Heart left ventricle (tissue), 16 donors: ENCODE measurements at places on chromosomes 16 and 17. TPM values are rescaled to one million over a fixed set of nuclear protein-coding genes. Genes with fewer than 3 reads are reported as not detected.

Gene GPR142
- not detected for total RNA-seq

DNA sequence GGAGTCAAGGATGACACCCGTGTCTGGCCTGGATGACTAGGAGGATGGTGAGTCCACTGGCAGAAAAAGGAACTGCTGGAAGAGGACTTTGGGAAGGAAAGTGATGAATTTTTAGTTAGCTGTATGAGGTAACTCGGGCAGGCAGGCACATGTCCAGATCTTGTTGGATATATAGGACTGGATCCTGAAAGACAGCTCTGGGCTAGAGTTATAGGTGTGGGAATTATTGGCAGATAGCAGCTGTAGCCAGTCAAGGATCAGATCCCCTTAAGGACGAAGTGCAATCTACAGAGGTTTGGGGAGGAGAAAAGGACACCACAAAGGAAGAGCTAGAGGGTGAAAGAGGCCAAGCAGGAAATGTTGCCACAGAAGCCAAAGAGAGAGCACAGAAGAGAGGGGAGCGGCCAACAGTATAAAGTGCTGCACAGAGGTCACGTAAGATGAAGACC is 10.1 kb downstream of the CYB5D1 start:
- no peaks in the 10 kb centered on the region for H3K27me3 ChIP-seq
- H3K36me3 ChIP-seq = no peaks in the 10 kb centered on the region
- no peak overlapping the region for H3K27ac ChIP-seq

GRCh38 chr16:1005286-1005685 is 23.7 kb downstream of the SOX8 start:
- H3K4me3 ChIP-seq = no peak overlapping the region
- DNase-seq = no peak
- H3K27me3 ChIP-seq = peaks cover 9% of the 10 kb centered on the region
- H3K27ac ChIP-seq = no peak overlapping the region

- no peak overlapping the region for H3K4me3 ChIP-seq
- H3K4me1 ChIP-seq = peaks cover 23% of the 10 kb centered on the region
- no peaks in the 10 kb centered on the region for H3K27me3 ChIP-seq
- DNase-seq = peak; percentile 37
- no peak overlapping the region for H3K27ac ChIP-seq
Measured at GRCh38 chr17:75755990-75756389, 9.0 kb downstream of the GALK1 start.

GRCh38 chr17:59149051-59149450 is 5.9 kb downstream of the SKA2 start:
- DNase-seq = no peak
- H3K27ac ChIP-seq = no peak overlapping the region
- H3K36me3 ChIP-seq = no peaks in the 10 kb centered on the region
- no peaks in the 10 kb centered on the region for H3K27me3 ChIP-seq
- no peak overlapping the region for H3K4me3 ChIP-seq

- peak; percentile 88 for DNase-seq
- H3K36me3 ChIP-seq = no peaks in the 10 kb centered on the region
- peaks cover 11% of the 10 kb centered on the region for H3K4me1 ChIP-seq
- H3K27ac ChIP-seq = peak overlapping the region; percentile 33
- no peaks in the 10 kb centered on the region for H3K27me3 ChIP-seq
Measured at GRCh38 chr16:84633622-84634021, 14.7 kb upstream of the KLHL36 start.

Gene SOCS7
- 12.2 TPM for total RNA-seq

- H3K27me3 ChIP-seq = no peaks in the 10 kb centered on the region
- no peaks in the 10 kb centered on the region for H3K36me3 ChIP-seq
- no peak overlapping the region for H3K4me3 ChIP-seq
- no peak overlapping the region for H3K27ac ChIP-seq
- no peaks in the 10 kb centered on the region for H3K4me1 ChIP-seq
Measured at GRCh38 chr16:14364386-14365199, 265.5 kb downstream of the PARN start.

Gene CBLN1
- 0.32 TPM for total RNA-seq

GRCh38 chr17:73533781-73534180 is 110.5 kb downstream of the SDK2 start:
- no peaks in the 10 kb centered on the region for H3K4me1 ChIP-seq
- DNase-seq = no peak
- H3K27ac ChIP-seq = no peak overlapping the region
- no peaks in the 10 kb centered on the region for H3K27me3 ChIP-seq

GRCh38 chr17:34156401-34156740 is 98.7 kb upstream of the CCL2 start:
- no peaks in the 10 kb centered on the region for H3K4me1 ChIP-seq
- DNase-seq = no peak
- H3K27ac ChIP-seq = no peak overlapping the region
- H3K4me3 ChIP-seq = no peak overlapping the region
- H3K36me3 ChIP-seq = no peaks in the 10 kb centered on the region
